ENCODE measurements at places on chromosomes 4 and X. TPM values are rescaled to one million over a fixed set of nuclear protein-coding genes. Genes with fewer than 3 reads are reported as not detected.

DNA sequence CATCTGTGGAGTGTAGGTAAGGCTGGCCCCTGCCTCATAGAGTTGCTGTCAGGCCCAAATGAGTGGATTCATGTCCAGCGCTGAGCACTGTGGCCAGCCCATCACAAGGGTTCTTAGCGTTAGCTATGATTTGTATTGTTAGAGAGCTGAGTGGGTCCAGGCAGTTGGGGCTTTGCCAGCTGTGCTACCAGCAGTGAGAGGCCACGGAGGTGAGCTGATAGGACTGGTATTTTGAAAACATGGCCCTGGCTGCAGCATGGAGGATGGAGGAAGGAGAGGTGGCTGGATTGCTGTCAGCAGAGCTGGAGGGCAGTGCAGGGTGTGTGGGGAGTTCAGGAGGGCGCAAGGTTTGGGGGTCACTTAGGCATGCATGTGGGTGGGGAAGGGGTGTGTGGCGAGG, 69.8 kb downstream of the PSAPL1 start:
- no peak for DNase-seq

Gene COL25A1
- total RNA-seq = 0.45 TPM

Gene HTR2C
- total RNA-seq = not detected

DNA sequence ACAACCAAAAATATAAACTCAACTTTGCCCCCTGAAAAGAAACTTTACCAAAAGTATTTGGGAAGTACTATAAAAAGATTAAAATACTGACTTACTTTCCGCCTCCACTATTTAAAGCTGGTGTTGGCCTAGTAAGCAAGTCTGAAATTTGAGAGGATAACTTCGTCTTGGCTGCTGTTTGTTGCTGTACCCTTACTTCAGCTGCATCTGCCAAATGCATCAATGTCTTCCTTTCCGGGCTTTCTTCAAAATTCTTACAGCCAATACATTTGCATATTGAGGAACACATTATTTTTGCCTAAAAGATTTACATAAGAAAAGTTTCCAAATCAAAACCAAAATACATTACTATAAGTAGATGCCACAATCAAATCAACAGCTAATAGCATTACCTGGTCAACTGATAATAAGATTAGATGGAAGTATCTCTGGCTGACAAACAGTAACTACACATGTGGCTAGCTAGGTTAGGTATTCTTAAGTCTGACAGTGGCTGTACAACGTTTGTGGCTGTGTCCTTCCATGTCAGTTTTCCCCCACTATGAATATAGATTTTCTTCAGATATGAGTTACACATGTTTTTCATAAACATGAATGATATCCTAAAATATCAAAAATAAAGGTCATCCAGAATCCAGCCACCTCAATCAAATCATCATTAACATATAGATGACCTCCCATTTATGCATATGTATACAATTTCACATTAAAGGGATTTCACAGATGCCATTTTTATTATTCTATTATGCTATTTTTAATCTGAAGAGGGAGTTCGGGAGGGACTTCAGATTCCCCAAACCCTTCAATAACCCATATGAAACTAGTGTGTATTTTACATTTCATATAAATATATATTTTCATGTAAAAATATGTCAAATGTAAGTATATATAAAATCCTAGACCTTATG, 30.6 kb downstream of the THAP9 start:
- DNase-seq = no peak

- no peak for DNase-seq
Observed at GRCh38 chr4:189129044-189129694, 811.5 kb upstream of the FRG1 start.

GRCh38 chr4:147582386-147583060, 34.7 kb upstream of the TMEM184C start:
- no peak for DNase-seq

DNA sequence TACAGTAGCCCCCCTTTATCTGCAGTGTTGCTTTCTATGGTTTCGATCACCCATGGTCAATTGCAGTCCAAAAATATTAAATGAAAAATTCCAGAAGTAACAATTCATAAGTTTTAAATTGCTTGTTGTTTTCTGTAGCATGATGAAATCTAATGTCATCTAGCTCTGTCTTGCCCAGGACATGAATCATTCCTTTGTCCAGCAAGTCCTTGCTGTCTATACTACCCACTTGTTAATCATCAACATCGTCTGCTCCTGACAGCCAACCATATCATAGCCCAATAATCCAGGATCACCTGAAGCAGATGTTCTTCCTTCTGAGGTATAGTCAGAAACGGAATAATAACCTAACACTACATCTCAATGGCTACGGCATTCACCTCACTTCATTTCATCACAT, 79.8 kb downstream of the ADAMTS3 start:
- no peak for DNase-seq

DNA sequence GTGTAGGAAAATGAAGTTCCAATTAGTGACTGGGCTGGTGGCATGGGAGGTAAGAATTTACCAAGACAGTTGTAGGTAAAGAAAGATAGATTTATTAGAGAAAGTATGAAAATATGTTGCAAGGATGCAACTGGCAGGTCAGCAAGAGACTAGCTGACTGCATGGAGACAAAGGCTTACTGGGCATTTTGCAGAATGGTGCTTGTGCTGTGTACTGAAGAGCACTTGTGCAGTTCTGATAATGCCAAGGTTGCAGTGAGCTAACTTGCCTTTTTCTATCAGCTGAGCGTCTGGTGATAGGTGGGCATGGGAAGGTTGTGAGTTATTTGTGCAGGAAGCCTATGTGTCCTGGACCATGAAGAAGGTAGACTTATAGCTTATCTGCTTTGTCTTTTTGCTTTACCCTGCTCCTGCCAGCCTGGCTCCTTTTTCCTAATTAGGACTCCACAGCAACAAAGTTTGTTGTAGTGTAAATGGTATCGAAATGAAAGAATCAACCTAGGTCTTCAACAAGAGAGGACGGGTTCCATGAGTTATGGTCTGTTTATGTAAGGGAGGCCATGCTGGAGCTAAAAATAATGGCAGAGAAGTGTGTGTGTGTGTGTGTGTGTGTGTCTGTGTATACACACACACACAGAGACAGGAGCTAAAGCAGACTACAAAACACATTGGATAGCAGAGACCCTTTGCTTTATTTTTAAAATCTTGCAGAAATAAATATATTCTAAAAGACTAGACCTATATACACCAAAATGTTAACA, 15.0 kb downstream of the BST1 start:
- no peak for DNase-seq

DNA sequence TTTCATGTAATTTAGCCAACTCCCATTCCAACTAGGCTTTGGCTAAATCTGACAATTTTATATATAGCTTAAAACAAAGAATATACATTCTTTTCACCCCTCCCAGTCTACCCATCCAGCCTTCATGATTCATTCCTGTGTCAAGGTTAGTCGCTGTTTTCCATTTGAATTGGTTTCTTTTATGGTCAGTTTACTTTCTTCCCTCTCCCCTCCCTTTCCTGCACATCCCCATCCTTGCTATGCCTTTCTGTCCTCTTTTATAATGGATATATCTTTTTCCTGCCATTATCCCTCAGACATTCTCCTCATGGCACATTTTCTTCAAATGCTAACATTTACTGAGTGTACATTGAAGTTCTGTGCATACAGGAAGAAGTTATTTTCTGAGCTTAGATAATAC, 4.7 kb downstream of the ZXDB start:
- DNase-seq = no peak

DNA sequence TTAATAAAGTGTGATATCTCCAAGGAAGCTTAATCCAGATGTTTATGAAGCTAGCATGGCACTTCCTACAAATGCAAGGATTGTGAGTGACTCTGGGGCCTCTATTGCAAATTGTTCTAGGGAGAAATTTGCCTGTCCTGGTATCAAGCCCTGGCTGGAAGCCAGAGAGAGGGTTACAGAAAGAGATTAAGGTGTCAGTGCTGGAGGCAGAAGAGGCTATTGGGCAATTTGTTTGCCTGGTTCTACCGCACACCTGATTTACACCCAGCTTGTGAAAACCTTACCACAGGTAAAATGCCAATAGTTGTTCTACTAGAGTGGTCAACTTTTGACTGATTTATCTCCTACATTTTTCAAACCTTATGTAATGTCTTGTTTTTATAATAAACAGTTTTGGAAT, 186.7 kb upstream of the FAT1 start:
- no peak for DNase-seq

GRCh38 chrX:69177511-69178162, 12.4 kb upstream of the PJA1 start:
- no peak for DNase-seq

Gene DIPK2B
- total RNA-seq = not detected

Gene GASK1B
- total RNA-seq = 37.6 TPM

DNA sequence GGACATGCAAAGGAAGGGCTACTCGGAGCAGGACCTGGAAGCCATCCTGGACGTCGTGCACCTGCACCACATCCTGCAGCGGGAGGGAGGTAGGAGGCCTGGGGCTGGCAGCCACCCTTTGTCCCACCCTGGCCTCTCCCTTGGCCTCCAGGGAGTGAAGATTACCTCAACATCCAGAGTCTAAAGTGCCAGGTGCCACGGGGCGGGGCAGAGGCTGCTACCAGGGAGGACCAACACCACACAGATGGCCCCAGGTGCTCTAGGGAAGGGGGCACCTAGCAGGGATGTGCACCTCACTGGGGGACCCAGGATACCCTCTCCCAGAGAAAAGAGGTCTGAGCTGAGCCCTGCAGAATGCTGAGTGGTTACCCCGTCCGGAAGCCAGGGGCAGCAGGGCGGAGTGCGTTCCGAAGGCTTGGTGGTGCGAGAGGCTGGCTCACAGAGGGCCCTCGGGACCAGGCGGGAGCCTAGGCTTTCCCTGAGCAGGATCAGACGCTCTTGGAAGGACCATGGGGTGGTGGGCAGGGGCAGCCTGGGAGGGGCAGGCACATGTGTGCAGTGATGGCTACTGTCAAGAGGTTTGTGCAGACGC, 16.1 kb downstream of the ABCD1 start:
- DNase-seq = no peak

Gene XAGE1B
- total RNA-seq = not detected

GRCh38 chr4:23333556-23333945, 556.3 kb downstream of the PPARGC1A start:
- no peak for DNase-seq

- DNase-seq = no peak
Observed at GRCh38 chrX:100413229-100413628, 3.2 kb upstream of the PCDH19 start.

DNA sequence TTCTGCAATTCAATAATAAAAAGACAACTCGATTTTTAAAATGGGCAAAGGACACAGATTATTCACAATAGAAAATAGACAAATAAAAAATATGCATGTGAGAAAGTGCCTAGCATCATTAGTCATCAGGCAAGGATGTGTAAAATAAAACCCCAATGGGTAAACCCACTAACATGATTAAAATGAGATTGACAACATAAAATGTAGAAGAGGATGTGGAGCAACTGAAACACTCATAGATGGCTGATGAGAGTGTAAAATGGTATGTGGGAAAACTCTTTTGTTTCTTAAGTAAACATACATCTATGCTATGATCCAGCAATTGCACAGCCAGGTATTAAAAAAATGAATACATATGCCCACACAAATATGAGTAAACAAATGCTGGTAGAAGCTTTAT, 177.6 kb downstream of the IQCM start:
- no peak for DNase-seq

Gene C1GALT1C1
- 16.2 TPM for total RNA-seq

DNA sequence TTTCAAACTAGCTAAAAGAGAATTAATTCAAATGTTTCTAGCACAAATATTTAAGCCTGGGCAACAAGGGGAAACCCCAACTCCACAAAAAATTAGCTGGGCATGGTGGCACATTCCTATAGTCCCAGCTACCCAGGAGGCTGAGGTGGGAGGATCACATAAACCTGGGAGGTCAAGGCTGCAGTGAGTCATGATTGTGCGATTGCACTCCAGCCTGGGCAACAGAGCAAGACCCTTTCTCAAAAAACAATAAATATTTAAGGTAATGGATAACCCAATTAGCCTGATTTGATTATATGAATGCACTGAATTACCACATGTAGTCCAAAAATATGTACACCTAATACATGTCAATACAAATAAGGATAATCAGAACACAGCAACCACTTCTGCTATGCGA, 14.3 kb downstream of the RCHY1 start:
- DNase-seq = no peak

Gene PABPC1L2A
- total RNA-seq = not detected

DNA sequence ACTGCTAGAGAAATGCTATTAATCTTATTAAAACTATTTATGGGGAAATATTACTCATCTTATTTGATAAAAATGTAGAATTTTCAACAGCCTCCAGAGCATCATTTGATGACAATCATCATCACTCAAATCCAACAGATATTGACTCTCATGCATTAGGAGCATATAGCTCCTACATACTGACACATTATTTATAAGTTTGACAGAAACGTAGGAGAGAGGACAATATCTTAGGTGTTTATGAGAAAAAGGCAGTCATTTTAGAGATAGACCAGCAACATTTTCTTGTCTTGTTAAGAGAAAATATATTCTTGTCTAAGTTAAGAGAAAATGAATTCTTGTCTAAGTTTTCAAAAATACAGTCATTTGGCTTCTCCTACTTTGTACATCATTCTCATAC, 2550.2 kb downstream of the PCDH7 start:
- no peak for DNase-seq

DNA sequence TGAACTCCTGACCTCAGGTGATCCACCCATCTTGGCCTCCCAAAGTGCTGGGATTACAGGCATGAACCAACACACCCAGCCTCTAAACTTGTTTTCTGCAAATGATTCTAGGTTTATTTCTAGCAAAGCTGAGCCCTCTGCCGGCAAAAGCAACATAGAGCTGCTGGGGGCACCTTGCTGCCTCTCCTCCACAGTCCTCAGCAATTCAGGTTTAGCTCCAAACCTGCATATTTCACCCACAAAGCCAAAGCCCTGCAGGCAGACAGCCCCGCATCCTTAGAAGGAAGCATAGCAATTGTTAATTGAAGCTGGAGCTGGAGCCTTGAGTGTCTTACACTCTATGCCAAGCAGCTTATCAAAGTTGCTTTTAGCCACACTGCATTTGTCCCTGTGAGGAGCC, 24.9 kb upstream of the OCIAD2 start:
- DNase-seq = no peak
